ENCODE measurements at places on chromosomes 6 and 20.
A peak's percentile ranks its signal among the peaks of the same experiment; 100 is the strongest.

- no peak for DNase-seq
Measured at GRCh38 chr20:37331060-37331857, 14.7 kb upstream of the SRC start.

DNA sequence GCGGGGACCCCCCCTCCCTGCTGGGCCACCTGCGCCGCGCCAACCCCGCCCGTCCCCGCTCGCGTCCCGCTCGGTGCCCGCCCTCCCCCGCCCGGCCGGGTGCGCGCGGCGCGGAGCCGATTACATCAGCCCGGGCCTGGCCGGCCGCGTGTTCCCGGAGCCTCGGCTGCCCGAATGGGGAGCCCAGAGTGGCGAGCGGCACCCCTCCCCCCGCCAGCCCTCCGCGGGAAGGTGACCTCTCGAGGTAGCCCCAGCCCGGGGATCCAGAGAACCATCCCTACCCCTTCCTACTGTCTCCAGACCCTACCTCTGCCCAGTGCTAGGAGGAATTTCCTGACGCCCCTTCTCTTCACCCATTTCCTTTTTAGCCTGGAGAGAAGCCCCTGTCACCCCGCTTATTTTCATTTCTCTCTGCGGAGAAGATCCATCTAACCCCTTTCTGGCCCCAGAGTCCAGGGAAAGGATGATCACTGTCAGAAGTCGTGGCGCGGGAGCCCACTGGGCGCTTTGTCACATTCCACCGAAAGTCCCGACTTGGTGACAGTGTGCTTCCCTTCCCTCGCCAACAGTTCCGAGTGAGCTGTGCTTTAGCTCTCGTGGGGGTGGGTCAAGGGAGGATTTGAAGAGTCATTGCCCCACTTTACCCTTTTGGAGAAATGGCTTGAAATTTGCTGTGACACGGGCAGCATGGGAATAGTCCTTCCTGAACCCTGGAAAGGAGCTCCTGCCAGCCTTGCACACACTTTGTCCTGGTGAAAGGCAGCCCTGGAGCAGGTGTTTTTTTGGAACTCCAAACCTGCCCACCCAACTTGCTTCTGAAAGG is 2.1 kb downstream of the VEGFA start:
- DNase-seq, result peak; percentile 76

GRCh38 chr6:30741789-30742315 is 635 bp downstream of the FLOT1 start:
- no peak for DNase-seq

DNA sequence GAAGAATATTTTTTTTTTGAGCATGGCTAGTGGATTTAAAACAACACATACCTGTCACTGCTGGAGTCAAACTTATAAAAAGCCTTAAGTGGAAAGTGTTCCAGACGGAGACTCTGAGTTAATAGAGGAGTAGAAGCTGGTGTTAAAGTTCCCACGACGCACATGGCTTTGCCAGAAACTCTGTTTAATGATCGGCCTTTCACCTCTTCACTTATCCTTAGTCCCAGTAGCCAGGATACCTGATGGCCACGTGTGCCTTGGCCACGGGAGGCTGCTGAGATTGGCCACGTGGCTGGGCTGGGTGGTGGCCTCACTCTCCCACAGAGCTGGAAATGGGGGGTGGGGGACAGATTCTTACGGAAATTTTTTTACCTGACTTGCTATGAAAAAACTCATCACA is 333.1 kb downstream of the ZFAND3 start:
- DNase-seq, result no peak

DNA sequence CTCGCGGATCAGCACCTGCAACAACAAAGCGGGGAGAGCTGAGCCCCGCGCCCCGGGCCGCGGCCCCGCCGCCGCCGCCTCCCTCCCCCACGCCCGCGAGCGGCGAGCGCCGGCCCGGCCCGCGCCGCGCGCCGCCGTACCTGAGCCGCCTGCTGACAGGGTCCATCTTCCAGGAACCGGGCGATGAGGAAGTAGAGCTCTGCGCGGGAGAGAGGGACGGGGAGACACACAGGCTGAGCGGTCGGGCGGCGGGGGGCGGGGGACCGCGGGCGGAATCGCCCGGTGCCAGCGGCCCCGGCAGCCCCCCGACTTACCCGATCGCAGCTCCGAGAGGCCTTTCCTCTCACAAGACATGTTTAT is 359 bp downstream of the PHIP start:
- DNase-seq, result no peak

- DNase-seq, result no peak
Measured at GRCh38 chr20:3733119-3733995, 872 bp downstream of the HSPA12B start.

DNA sequence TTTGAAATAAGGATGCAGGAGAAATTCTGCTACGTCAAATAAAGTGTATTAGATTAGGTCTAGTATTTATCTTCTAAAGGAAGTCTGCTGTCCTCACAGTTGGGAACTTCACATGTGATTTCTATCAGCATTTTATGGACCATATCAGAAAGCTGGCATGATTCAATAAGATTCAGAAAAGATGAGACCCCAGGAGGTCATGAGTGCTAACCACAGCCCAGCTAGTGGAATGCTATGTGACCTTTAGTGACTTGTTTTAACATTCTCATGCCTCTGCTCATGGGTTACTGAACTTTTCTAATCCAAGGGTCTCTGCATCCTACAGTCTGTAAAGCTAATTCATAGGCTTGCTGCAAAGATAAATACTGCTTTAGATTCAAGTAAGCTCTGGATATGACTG is 150.1 kb downstream of the GMPR start:
- no peak for DNase-seq

DNA sequence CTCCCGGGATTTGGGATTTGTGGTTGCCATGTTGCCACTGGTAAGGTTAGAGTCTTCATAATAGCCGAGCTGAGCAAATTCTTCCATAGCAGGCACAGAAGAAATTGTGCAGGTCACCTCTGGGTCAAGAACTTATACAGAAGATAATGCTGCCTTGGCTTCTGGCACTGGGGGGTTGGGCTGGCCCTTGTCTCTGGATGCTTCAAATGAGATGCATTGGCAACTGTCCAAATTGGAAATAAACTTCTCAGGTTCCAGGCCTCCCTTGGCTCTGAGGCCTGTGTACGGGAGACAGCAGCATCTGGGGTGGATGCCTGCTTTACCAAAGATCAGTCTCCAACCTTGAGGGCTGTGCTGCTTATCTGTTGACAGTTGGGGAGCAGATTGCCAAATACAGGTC is 26.2 kb downstream of the MYO6 start:
- DNase-seq, result no peak

DNA sequence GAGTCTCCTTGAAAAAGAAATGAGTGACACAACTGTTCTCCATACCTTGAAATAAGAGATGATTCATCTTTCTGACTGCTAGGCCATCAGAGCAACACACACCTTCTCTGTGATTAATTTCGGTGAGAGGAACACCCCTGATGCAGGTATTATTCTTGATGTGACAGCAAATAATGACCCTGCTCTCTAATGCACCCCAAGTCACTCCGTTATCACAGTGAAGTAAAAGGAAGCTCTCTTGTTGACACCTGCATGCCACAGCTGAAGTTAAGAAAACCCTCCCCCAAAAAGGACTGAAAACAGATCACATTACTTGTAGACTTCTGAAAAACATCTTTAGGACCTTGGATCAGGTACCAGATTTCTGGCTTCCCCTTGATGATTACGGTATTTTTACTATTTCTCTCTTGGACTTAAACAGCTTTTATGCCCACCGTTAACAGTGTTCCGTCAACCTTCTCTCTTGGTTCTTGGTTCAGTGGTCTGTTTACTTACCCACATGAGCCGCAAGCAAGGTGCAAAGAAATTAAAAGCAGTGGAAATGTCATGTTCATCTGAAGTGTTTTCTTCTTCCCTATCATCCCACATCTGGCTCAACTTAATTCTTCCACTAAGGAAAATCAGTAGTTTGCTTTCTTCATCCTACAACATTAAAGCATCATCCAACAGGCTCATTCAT is 249.7 kb downstream of the GMPR start:
- DNase-seq, result no peak

GRCh38 chr6:136586295-136586694 is 36.1 kb upstream of the MAP7 start:
- DNase-seq, result no peak

- DNase-seq, result no peak
Measured at GRCh38 chr20:20233041-20233514, 134.8 kb upstream of the INSM1 start.

DNA sequence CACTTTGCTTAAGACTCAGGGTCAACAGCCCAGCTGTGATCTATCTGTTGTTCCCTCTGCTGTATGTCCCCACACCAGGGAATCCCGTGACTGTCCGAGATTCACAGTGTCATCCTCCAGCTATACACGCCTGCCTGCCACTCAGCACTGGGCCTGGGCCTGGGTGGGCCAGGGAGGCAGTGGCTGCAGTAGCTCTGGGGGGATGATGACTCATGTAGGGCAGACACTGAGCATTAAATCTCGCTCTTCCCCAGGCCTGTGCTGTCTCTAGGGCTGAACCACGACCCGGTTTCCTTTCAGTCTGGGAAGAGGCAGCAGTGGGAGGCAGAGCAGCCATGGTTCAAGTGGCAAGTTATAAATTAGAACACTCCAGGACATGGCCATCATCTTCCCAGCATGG is 173.9 kb downstream of the LRFN2 start:
- no peak for DNase-seq

GRCh38 chr6:145765449-145765848 is 30.1 kb upstream of the EPM2A start:
- DNase-seq, result no peak

DNA sequence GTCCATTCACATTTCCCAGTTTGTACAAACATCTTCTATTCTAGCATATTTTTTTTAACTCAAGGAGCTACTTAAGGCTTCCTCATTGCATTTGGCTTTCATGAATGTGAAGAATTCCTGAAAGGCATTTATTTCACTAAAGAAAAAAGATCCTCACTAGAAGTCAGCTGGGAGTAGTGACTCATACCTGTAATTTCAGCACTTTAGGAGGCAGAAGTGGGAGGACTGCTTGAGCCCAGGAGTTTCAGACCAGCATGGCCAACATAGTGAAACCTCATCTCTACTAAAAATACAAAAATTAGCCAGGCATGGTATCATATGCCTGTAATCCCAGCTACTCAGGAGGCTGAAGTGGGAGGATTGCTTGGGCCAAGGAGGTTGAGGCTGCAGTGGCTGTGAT is 30.9 kb upstream of the XRN2 start:
- no peak for DNase-seq

DNA sequence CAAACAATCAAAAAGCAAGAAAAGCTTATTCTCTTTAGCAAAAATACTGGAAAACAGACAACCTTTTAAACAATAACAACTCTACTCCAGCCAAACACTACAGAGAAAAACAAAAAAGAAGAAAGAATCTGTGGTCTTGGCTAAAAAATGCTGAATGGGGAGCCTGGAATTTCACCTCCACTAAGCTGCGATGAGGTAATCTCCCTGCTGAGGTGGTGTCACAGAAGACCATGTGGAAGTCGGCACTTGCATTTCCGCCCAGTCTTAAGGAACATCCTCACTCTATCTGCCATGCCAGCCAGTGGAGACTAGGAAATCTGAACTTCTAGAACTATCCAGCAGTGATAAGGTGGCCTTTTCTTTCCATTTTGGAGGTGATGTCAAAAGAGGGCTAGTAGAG is 1026.8 kb upstream of the EPHA7 start:
- DNase-seq, result no peak

DNA sequence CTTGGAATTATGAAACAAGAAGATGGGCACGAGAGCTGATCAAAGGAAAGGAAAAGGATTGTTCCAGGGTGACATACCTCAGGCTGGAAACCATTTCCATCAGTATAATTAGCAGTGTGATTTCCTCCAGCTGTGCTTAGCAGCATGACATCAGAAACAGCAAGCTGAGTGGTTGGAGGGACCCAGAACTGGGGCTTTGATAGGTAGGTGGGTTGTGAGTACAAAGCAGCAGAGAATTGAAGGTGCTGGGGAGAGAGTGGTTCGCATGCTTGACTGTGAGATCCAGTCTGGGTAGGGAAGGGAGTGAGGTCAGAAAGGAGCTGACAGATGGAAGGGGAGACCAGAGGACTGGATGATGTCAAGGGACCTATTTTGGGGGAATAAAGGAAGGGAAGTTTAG is 90.4 kb downstream of the CD164 start:
- DNase-seq, result no peak

DNA sequence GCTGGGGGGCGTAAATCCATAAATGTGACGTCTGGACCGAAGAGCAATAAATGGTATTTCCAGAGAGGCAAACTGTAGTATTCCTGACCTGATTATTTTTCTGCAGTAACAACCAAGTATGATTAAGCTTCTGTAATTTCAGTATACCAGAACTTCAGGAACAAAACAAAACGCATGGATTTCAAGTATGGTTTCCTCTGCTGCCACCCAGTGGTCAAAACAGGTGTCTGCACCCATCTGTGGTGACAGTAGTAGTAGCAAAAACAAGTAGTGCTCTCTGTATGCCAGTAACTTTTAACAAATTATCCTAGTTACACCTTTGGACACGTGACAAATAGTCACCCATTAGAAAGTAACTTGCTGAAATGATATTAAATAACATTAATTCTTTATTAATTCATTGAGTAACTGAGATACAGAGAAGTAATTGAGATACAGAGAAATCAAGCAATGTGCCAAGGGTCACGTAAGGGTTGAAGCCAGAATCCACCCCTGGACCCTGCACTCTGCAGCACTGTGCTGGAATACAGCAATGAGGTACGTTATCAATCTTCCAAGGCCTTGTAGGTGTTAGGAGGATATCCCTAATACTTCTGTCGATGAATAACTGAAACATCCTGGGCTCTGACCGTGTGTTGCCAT is 7.9 kb downstream of the CALHM4 start:
- DNase-seq, result peak; percentile 70

- no peak for DNase-seq
Measured at GRCh38 chr6:89506716-89507617, 74.0 kb downstream of the ANKRD6 start.

DNA sequence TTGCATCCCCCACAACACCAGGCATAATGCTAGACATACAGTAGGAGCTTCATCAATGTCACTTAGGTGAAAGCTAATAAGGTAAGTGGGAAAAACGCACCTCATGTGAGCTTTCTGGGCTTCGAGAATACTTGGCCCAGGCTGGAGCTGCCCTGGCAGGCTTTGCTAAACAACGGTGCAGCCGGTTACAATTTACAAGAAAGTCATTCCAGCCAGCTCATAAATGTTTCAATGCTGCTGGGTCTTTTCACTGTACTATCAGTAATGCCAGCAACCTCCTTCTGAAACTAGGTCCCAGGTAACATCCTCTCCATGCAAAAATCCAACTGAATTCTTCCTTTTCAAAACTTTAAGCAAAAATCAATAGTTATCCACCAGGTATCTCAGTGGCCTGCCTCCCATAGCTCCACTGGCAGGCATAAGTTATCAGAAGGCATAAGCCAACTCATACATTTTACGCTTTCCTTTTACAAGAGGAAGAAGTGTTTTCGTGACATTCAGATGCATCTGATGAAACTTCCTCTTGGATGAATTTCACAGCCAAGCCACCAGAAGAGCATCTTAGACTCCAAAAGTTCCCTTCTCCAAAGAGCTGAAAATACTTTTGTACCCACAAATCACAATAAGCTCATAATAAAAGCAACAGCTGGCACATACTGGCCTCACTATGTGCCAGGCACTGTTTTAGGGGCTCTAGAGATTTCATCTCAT is 56.3 kb downstream of the RTN4IP1 start:
- no peak for DNase-seq

DNA sequence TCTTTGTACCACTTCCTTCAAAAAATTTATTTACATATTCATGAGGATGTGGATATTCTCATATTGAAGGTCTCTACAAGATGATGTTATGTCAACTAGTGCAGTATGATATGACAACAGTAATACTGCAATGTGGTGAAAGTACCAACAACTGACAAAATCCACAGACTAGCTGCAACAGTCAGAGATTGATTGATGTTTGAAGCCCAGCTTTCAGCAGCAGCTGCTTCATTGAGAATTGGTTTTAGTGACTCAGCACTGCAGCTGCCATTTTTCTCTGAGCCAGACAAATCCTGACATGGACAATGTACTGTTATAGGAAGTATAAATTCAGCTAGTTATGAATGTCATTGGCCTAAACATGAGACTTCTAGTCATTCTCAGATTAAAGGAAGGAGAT is 53.8 kb downstream of the PKIB start:
- DNase-seq, result no peak
